ENCODE measurements at places on chromosomes 4 and X. TPM values are rescaled to one million over a fixed set of nuclear protein-coding genes. Genes with fewer than 3 reads are reported as not detected.

The XAGE2 gene
- total RNA-seq, result not detected

The DOK7 gene
- total RNA-seq, result 2.7 TPM

The EVC2 gene
- 18.0 TPM for total RNA-seq

The CT45A1 gene
- not detected for total RNA-seq

The GYPA gene
- total RNA-seq, result not detected

The MCF2 gene
- total RNA-seq, result 0.40 TPM

The PSAPL1 gene
- not detected for total RNA-seq

The FGFRL1 gene
- 63.3 TPM for total RNA-seq

The HDX gene
- 12.9 TPM for total RNA-seq

The CENPVL2 gene
- total RNA-seq, result not detected

The C4orf51 gene
- total RNA-seq, result not detected

The HAND2 gene
- total RNA-seq, result 2.0 TPM

The TLL1 gene
- 10.3 TPM for total RNA-seq

The NOX1 gene
- total RNA-seq, result not detected

The DGAT2L6 gene
- total RNA-seq, result not detected

The KCND1 gene
- total RNA-seq, result 1.6 TPM

The ADH7 gene
- not detected for total RNA-seq

The SLIT2 gene
- 16.3 TPM for total RNA-seq

The CSAG3 gene
- not detected for total RNA-seq

The TRIM61 gene
- 4.1 TPM for total RNA-seq

The RHOXF1 gene
- not detected for total RNA-seq

The LDOC1 gene
- total RNA-seq, result 30.2 TPM

The TBC1D9 gene
- 15.8 TPM for total RNA-seq

The TLR6 gene
- total RNA-seq, result 2.0 TPM

The PF4V1 gene
- total RNA-seq, result not detected

The ODAPH gene
- not detected for total RNA-seq

The DMD gene
- 24.0 TPM for total RNA-seq

The PTPN13 gene
- total RNA-seq, result 61.9 TPM

The CXCR3 gene
- total RNA-seq, result 1.0 TPM

The TENM3 gene
- 41.8 TPM for total RNA-seq
